ENCODE measurements at places on chromosomes 12 and 14. TPM values are rescaled to one million over a fixed set of nuclear protein-coding genes. Genes with fewer than 3 reads are reported as not detected.

Gene PEX5
- polyA plus RNA-seq = 22.6 TPM

- no peak for DNase-seq
- peaks cover 15% of the 10 kb centered on the region for H3K27me3 ChIP-seq
- no peak overlapping the region for H3K4me3 ChIP-seq
- H3K4me1 ChIP-seq = no peaks in the 10 kb centered on the region
- H3K36me3 ChIP-seq = no peaks in the 10 kb centered on the region
Observed at GRCh38 chr12:13942826-13943225, 38.6 kb downstream of the GRIN2B start.

DNA sequence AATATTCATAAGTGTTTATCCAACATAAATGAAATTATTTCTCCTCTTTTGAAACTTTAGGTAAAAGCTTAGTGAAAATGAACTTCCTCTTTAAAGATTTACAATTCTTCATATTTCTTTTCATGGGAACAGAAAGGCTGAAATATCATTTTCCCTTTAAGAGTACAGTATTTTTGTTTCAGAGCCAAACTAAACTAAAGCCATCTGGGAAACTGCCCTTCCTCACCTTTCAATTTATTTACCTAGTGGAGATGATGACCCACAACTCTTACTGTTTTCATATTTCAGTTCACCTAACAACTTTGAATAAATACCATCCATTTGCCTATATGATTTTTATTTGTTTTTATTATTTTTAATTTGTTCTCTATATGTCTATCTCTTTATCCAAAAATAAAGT, 105.4 kb downstream of the ALX1 start:
- H3K27ac ChIP-seq = no peak overlapping the region
- H3K27me3 ChIP-seq = no peaks in the 10 kb centered on the region
- DNase-seq = no peak
- no peaks in the 10 kb centered on the region for H3K4me1 ChIP-seq
- H3K36me3 ChIP-seq = no peaks in the 10 kb centered on the region

- H3K27me3 ChIP-seq = no peaks in the 10 kb centered on the region
- no peak overlapping the region for H3K27ac ChIP-seq
- H3K4me3 ChIP-seq = no peak overlapping the region
- no peaks in the 10 kb centered on the region for H3K4me1 ChIP-seq
Observed at GRCh38 chr14:26741711-26742212, 143.9 kb upstream of the NOVA1 start.

Gene CNTN1
- polyA plus RNA-seq = 0.13 TPM

DNA sequence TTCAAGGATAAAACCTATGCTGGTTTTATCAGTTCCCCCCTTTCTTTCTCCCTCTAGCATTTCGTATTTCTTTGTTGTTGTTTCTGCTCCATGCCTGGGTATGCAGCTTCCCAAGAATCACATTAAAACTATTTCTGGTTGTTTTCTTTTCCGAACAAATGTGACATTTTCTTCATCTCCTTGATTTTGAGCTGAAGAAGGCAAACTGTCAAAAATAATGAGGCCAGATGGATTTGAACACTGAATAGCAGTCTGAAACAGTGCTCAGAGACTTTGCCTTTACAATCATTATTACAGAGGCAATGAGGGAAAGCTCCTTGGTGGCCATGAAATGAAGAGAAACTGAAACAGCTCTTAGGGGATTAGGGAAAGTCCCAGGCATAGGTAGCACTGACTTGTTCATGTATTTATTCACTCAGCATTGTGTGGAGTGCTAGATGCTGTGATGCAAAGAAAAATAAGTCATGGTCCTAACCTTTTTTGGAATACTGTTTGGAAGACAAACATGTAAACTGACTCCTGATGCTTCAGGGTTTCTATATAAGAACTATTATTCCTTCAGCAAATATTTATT, 319.5 kb downstream of the FUT8 start:
- DNase-seq = no peak
- H3K27ac ChIP-seq = no peak overlapping the region
- H3K4me3 ChIP-seq = no peak overlapping the region
- H3K36me3 ChIP-seq = peaks cover 9% of the 10 kb centered on the region
- no peaks in the 10 kb centered on the region for H3K27me3 ChIP-seq

DNA sequence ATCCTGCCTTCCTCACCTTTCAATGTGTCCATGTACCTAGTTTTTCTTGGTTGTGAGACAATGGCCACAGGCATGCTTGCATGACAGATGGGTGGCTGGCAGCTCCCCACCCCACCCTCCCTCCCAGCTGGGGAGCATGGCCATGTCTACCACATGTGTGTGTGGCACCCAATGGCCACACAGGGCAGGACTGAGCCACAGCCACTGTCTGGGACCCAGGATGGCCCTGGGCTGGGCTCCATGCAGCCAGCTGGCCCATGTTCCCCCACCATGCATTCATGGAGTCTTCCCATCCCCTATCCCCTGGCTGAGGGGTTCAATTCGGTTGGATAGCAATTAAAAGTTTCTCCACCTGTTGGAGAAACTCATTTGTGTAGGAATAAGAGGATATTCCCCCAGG, 566.0 kb upstream of the USP15 start:
- no peaks in the 10 kb centered on the region for H3K27me3 ChIP-seq
- no peak overlapping the region for H3K4me3 ChIP-seq
- H3K36me3 ChIP-seq = no peaks in the 10 kb centered on the region
- H3K4me1 ChIP-seq = no peaks in the 10 kb centered on the region

Data from SK-N-SH (cell line).